ENCODE measurements at places on chromosomes 12 and 14. TPM values are rescaled to one million over a fixed set of nuclear protein-coding genes. Genes with fewer than 3 reads are reported as not detected.

GRCh38 chr12:95117178-95117599 is 43.8 kb upstream of the NR2C1 start:
- no peak for DNase-seq

The KLRC2 gene
- not detected for total RNA-seq

GRCh38 chr14:105099778-105100177 is 34.5 kb upstream of the GPR132 start:
- no peak for DNase-seq

DNA sequence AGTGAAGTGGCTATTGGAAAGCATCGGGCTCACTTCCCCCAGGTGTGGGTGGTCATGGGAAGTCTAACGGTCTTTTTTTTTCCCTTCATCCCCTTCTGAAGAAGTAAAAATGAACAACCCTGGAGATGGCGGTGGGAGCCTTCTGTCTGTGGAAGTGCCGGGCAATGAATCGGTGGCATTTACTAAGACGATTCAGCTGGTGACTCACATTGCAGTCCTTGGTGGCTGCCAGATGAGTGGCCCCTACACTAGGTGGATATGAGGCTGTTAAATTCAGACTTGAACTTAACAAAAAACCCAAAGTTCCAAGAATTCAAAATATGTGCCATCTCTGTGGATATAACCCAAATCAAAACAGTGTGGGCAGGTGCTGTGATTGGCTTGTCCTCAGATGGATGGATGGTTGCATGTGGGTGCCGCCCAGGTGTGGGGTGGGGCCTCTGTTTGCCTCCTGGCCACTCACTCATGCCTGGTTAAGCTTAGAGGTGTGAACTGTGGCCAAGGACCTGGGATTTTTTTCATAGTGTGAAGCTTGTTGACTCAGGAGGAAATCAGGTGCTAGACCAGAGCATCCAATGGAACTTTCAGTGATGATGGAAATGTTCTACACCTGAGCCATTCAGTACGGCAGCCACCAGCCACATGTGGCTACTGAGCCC is 176.7 kb upstream of the NOS1 start:
- no peak for DNase-seq
